ENCODE measurements at places on chromosomes 5 and 9.

DNA sequence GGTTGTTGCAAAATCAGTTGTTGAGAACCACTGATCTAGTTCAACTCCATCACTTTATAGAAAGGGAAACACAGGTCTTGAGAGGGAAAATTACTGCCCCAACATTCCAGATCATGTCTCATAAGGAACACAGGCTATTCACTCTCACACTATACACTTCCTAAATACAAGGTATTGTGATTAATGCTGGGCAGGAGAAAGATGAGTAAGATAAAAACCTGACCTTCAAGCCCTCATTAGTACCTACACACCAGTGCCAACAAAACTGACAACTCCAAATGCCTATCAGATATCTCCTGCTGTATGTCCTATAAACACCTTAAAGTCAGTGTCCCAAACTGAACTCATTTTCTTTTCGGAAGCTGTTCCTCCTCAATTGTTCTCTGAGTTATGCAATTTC is 8.2 kb downstream of the GNE start:
- no peak for DNase-seq

DNA sequence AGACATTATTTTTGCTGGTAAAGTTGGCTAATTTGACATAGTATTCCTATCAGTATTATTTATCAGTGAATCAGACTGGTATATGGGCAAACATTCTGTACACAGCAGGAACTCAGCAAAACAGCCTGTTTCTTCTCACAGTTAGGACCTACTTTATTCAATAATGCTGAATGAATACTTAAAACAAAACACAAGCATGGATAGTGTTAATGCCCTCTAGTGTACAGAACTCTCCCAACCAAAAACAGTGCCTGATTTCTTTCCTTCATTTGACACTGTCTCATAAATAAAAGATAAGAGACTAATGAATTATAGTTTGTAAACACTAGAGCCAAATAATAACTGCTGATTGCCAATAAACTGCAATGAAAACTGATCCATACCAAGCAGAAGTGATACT is 1113.3 kb downstream of the PTPRD start:
- DNase-seq = no peak

GRCh38 chr9:129617167-129617566 is 3.7 kb downstream of the C9orf50 start:
- DNase-seq = no peak

GRCh38 chr9:77092536-77092935 is 73.1 kb downstream of the FOXB2 start:
- no peak for DNase-seq

GRCh38 chr5:35671541-35672295 is 54.1 kb downstream of the SPEF2 start:
- DNase-seq = no peak

- no peak for DNase-seq
Observed at GRCh38 chr5:99675974-99676373, 747.2 kb upstream of the CHD1 start.

DNA sequence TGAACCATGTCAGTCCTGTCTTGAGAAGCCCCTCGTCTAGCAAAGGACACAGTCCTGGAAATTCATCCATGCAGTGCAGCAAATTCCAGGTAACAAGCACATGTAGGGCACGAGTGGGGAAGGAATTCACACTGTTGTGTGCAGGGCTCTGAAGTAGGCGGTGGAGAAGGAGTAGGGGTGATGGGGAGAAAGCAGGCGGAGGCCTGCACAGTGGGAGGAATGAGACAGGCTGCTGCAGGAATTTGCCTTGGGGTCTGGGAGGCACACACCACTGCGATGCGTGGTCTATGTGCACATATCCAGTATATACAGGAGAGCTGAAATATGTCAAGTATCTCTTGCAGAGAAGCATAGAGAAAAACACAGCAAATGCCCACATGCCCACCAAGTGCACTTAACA is 249.2 kb upstream of the IRX2 start:
- DNase-seq = no peak

GRCh38 chr5:150500328-150500841 is 7.5 kb upstream of the NDST1 start:
- DNase-seq = no peak

DNA sequence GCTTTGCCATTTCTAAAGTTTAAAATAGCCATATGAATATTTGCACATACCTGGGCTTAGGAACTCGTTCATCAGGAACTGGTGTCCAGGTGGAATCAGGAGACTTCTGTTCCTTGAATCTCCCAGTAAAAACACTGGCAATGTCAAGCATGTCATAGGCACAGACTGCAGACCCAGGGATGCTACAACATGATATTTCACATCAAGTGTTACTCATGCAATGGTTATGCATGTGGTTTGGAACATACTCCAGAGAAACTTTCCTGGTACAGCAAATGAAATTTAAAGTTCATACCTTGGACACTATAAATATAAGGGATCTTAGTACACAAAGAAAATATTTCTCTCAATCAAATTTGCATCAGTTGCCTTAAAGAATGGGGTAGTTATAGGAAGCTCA is 92.2 kb downstream of the SEMA6A start:
- no peak for DNase-seq

GRCh38 chr9:134641173-134641989 is at the start of gene COL5A1:
TSS of gene COL5A1 (plus strand) at chr9:134641803. CDS start at chr9:134642188, 385 bp downstream.
- DNase-seq = no peak

- no peak for DNase-seq
Observed at GRCh38 chr5:54795284-54795683, 190.1 kb downstream of the ESM1 start.

DNA sequence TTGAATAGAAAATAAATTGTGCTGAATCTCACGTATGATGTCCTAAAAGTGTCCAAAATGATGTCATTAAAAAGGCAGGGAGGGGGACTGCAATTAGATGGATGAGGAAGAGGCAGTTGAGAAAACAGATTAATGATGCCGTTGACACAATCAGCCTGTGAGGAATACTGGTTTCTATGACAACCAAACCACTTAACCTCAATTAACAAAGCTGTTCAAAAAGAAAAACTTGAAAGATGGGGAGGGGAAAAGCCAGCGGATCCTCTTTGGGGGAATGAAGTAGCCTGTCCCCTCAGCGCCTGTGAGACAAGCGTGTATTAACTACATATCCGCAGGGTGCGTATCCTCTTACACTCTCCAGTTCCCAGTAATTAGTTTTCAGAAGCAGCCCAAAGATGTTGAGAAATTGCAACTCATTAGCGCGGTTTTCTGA is 160.7 kb downstream of the TTC39B start:
- DNase-seq = no peak

GRCh38 chr5:92544036-92544435 is 1037.0 kb downstream of the NR2F1-AS1 start:
- DNase-seq = no peak

GRCh38 chr9:14144215-14144614 is 169.7 kb downstream of the NFIB start:
- DNase-seq = no peak

- no peak for DNase-seq
Observed at GRCh38 chr5:169861934-169862333, 118.4 kb downstream of the INSYN2B start.

GRCh38 chr9:22650946-22651345 is 204.3 kb downstream of the DMRTA1 start:
- no peak for DNase-seq

DNA sequence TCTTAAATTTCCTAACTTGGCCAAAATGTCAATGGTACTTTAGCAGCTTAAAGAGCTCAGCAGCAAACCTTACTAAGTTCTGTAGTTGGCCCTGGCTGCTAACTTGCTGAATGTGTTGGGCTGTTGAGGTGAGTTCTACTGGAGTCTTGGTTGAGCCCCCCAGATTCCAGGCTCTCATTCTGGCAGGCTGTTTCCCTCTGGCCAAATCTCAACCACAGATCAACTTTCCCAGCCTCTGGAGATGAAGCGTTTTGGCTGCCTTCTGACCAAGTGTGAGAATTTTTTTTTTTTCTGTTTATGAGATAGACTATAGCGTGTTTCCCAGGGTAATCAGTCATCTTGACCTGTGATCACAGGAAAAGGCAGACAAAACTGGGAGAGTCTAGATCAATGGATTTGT is 343.7 kb downstream of the EBF1 start:
- DNase-seq = no peak

GRCh38 chr5:157994906-157995519 is 136.1 kb upstream of the CLINT1 start:
- peak; percentile 36 for DNase-seq
